ENCODE measurements at places on chromosomes 6 and 20. TPM values are rescaled to one million over a fixed set of nuclear protein-coding genes. Genes with fewer than 3 reads are reported as not detected.

- DNase-seq = no peak
Observed at GRCh38 chr6:33827546-33828451, 24.0 kb upstream of the MLN start.

Gene AGPAT4
- polyA plus RNA-seq = 1.9 TPM

- DNase-seq = peak; percentile 1
Observed at GRCh38 chr6:127971945-127972391, 71.1 kb upstream of the THEMIS start.

- no peak for DNase-seq
Observed at GRCh38 chr6:96675597-96675996, 112.7 kb downstream of the FHL5 start.

GRCh38 chr6:165755583-165755982 lies 92.5 kb upstream of the PDE10A start:
- DNase-seq = no peak

GRCh38 chr20:14235355-14235754 lies 102.1 kb downstream of the FLRT3 start:
- no peak for DNase-seq

- DNase-seq = peak; percentile 33
Observed at GRCh38 chr6:118618676-118619377, 32.6 kb downstream of the CEP85L start.

Gene TREM2
- polyA plus RNA-seq = not detected

GRCh38 chr20:24273251-24273650 lies 196.2 kb upstream of the SYNDIG1 start:
- DNase-seq = no peak

- no peak for DNase-seq
Observed at GRCh38 chr6:89120371-89120770, 2.5 kb upstream of the SRSF12 start.

DNA sequence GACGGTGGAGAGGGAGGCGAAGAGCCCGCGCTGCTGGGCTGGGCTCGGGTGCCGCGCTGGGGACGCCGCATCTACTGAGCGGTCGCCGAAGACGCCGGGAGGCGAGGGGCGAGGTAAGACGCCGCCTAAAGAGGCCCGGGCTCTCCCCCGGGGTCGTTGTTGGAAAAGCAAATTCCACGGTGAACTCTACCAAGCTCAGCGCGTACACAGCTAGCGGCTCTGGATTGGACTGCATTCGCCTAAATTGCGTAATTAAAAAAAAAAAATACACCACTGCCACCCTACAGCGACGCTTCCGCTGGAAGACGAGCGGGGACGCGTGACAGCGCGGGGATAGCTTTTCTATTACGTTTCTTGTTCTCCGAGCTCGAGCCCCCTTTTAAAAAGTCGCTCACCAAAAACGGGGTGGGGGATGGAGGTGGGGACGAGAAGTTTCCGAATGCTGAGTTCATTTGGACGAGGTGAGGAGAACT lies 92.0 kb upstream of the PRDM1 start:
- DNase-seq = no peak

- DNase-seq = peak; percentile 14
Observed at GRCh38 chr6:83514866-83515466, 2.6 kb downstream of the PRSS35 start.

DNA sequence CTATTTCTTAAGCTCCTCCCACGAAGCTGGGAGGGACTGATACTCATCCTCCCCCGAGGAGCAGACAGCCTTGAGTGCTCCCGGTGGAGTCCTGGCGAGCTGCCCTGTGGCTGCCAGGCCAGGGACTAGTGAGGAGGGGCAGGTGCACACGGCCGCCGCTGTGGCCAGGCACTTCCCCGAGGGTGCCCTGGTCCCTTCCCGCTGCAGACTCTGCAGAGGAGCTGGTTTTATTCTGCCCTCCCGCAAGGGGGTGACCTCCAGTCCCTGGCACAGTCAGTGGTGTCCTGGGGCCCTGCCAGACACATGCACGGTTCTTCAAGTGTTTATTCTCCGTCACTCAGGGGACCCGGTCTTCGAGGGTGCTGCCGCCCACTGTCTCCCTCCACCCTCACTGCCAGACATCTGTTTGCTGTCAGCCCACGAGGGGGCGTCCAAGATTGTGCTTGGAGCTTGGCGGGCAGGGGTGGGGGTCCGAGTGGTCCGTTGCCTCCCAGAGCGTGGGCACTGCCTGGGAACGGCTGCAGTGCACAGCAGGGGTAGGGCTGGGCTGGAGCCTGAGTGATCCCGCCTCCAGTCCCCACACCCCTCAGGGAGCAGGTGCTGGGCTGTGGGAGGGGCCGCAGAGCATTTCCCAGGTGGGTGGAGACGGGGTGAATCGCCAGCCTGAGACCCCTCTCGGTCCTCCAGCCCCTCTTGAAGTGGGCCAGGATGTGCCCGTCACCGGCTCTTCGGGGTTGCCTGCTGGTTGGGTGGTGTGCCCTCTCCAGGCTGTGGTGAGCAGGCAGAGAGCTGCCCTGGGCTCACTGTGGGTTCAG lies 3.1 kb upstream of the CABLES2 start:
- peak; percentile 49 for DNase-seq

DNA sequence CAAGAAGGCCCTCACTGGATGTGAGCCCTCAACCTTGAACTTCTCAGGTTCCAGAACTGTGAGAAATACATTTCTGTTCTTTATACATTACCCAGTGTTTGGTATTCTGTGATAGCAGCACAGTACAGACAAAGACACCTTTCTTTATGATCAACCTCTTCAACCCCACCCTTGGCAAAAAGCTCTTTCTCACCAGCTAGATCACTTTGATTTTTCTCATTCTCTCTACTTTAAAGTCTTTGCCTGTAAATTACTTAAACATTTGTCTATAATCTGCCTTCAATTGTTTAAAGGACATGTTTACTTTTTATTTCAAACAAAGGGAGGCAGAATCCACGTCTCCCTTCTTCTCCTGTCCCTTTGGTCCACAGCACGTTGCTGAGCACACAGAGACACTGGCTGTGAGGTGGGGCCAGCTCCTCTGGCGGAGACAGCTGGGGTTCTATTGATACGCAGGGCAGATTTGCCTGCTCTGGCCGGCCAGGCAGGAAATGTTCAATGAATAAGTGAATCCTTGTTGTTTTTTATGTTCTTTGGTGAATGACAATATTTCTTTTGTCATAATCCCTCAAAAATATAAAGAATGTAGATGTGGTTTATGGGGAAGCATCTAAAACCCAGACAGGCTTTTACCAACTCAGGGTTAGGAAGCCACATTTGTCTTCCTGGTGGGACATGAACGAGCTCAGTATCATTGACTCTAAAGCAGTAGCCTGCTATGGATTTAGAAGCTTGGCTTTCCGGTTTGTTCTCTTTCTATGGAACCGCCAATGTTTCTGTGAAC lies 52.9 kb downstream of the NEDD9 start:
- DNase-seq = no peak

DNA sequence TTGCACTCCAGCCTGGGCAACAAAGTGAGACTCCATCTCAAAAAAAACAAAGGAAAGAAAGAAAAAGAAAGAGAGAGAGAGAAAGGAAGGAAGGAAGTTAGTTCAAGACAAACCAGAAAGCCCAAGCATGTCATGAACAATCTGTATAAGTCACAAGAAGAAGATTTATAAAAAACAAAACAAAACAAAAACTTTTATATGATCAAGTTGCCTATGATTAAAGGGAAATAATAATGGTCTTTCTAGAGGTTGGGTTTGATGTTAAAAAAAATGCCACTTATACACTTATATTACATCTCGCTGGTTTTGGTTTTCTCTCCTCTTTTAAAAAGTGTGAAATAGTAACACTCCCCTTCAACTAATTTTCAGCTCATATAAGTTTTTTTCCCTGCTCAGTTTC lies 146.2 kb upstream of the CARMIL1 start:
- no peak for DNase-seq

Gene MARCKS
- polyA plus RNA-seq = 26.3 TPM

Gene NR2E1
- polyA plus RNA-seq = not detected

Gene CTAGE9
- not detected for polyA plus RNA-seq

All from A549 (cell line).